ENCODE measurements at places on chromosomes 5 and 9. TPM values are rescaled to one million over a fixed set of nuclear protein-coding genes. Genes with fewer than 3 reads are reported as not detected.

Gene ZBED3
- 1.7 TPM for total RNA-seq

Gene SAXO1
- total RNA-seq: not detected

Gene IL33
- 60.6 TPM for total RNA-seq

Gene SH3RF2
- total RNA-seq: 2.5 TPM
